ENCODE measurements at places on chromosomes 7 and 10.
A peak's percentile ranks its signal among the peaks of the same experiment; 100 is the strongest.

GRCh38 chr10:131742500-131742951 lies 158.3 kb upstream of the PPP2R2D start:
- DNase-seq = no peak

- no peak for DNase-seq
Measured at GRCh38 chr7:101877882-101878591, 60.6 kb downstream of the CUX1 start.

DNA sequence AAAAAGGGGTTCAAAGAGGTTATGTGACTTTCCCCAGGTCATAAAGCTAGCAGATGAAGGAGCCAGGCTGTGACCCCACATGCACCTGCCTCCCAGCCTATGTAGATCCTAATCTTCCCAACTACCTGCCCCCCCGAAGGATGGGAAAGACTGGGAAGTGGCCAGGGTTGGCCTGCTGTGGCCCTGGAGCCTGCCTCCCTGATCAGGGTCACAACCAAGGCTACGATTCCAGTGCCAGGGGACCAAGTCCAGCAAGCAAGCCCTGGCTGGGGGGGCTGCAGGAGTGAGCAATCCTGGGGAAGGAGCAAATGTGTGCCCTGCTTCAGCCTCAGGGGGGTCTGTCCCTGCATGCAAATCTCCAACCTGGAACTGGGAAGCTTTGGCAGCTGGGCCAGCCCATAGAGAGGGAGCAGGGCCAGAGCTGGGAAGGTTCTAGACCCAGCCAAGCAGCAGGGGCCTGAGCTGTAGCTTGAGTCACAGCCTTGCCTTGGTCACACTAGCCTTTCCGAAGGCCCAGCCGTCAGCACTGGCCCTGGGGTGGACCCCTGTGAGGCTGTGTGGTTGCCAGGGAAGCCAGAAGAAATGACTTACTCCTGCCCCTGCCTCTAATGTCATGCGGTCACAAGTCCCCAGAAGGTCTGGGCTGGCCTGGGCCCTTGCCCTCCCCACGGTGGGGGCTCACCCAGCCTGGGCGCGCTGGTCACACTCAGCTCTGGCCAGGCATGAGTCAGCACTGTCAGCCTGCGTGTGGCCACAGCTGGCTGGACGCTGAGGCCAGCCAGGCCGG lies 96.4 kb upstream of the ZMIZ1 start:
- DNase-seq = peak; percentile 78

DNA sequence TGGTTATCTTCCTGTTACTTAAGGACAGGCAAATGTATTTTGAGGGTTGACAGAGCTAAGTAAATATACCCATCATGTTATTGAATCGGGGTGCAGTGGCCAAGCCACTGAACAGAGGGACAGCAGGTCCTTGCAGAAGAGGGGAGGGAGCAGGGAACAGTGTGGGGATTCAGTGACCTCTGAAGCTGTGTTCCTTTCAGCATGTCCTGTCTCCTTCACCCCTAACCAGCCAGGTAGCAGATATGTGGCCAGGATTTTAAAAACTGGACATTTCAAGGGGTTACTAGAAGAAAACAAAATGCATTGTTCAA lies 12.7 kb downstream of the ANK3 start:
- DNase-seq = no peak

- no peak for DNase-seq
Measured at GRCh38 chr7:99679032-99679399, 780 bp downstream of the CYP3A5 start.

Data from gastrocnemius medialis (tissue), 4 donors.